ENCODE measurements at places on chromosomes 16 and 17.

DNA sequence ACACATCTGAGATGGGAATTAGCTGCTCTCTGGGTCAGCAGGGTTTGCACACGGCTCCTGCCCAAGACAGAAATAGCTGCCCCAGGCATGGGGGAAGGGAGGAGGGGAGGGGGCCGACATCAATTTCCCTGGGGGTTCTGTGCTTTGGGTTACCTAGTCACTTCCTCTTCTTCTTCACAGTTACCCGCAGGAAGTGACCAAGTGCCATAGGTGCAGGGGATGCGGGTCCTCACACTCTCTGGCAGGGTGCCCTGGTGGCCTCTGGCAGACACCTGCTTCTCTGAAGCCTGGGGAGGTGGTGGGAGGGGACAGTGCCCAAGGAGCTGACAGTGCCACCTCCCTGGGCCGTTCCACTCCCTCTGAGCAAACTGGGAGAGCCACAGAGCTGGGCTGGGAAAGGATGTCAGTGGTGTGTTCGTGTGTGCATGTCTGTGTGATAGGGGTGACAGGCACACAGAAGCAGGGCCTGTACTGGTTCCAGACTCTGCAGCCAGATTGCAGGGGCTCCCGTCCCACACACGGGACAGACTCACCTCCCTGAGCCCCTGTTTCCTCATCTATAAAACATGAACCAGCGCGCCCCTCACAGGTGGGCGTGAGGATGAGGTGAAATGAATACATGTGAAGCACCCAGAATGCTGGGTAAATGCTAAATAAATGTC lies 18.2 kb downstream of the SCN4A start:
- no peak for DNase-seq

DNA sequence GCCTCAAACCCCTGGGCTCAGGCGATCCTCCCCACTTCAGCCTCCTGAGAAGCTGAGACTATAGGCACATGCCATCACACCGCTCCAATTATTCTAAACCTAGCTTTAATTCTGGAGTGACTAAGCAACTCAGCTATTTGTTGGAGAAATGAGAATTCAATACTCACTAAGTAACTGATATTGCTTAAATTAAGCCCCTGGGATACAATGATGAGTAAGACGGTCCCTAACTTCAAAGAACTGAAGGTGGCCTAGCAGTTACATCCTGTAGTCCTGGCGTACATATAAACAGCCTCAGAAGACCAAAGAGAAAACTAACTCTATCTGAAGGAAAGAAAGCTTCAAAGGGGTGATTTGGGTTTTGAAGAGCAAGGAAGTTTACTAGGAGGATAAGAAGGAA lies 25.0 kb downstream of the XPO6 start:
- DNase-seq, result no peak

DNA sequence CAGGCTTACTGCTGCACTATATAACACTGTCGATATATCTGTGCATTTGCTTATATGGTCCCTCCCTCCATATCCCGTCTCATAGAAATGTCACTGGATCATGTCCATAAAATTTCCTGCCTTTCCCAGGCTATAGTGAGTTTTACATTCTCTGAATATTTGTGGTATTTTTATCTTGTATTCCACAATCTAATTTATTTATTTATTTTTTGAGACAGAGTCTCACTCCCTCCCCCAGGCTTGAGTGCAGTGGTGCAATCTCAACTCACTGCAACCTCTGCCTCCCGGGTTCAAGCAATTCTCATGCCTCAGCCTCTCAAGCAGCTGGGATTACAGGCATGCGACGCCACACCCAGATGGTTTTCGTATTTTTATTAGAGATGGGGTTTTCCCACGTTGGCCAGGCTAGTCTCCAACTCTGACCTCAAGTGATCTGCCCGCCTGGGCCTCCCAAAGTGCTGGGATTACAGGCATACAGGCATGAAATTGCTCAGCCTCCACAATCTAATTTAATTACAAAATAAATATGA lies 12.9 kb downstream of the TRIM37 start:
- DNase-seq, result no peak

- DNase-seq, result no peak
These were observed 32.3 kb downstream of the CHD9 start for GRCh38 chr16:53087101-53087500.

DNA sequence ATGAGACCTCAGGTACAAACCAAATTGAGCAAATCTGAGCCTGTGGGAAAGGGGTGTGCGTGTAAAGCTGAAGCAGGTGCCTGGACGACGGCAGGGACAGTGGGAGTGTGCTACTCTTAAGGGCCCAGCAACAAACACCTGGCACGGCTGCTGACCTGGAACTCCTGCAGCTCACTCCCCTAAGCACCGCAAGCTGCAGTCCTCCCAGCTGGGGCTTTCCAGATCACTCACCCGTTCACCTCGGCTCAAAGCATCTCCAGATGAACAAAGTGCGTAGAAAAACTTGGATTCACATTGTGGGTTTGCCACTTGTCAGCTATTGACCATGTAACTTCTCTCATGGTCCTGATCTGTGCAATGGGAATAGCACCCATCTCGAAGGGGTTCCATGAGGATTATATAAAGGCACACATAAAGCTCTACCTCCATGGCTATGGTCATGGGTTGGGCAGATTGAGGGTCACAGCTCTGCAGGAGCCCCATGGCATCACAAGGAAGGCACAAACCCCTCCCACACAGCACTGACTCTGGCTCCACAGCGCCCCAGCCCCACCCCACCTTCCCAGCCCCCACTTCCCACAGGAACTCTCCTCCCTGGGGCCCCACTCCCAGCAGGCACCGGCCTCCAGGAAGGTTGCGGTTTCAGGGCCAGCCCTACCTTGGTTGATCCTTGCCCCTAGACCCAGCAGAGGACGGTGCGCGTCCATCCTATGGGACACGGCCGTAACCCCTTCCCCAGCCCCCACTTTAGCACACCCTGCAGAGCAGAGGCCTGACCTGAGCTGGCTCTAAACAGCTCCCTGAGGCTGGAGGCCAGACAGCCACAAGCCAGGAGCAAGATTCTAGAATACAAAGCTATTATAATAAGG lies 21.9 kb downstream of the ST3GAL2 start:
- DNase-seq, result no peak

GRCh38 chr17:32927201-32927723 lies 691 bp upstream of the TMEM98 start:
- no peak for DNase-seq

DNA sequence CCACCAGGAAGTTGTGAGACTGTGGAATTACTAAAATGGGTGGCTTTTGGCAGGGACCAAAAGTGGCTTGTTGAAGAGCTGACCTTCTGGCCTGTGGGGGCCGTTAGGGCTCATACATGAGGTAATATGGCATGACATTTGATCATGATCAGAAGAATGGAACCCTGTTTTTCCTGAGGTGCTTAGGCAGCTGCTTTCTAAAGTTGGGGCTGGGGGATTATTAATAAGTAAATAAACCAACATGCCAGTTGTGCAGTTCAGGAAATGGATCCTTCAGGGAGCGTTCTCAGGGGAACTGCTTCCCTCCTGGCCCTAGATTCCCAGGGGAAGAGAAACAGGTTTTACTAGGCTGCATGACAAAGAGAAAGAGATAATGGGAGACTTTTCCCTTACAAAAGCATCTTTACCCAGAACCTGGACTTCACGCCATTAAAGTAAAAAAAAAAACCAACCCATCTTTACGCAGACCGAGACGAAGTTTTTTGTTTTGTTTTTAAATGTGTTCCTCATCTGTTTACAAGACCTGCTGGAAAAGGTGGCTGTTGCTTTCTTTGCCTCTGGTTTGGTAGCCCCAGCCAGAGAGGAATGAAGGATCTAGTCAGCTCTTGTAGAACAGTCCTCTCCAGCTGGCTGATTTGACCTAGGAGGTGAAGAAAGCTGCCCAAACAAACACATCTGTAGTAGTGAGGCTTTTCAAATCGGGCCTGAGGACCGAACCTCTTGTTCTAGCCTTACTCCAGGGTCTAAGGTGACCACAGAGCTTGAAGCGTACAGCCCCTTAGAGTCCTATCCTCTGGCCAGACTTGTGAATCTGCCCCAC lies 22.7 kb downstream of the YPEL2 start:
- DNase-seq, result no peak
